ENCODE measurements at places on chromosomes 12 and 14. TPM values are rescaled to one million over a fixed set of nuclear protein-coding genes. Genes with fewer than 3 reads are reported as not detected.

IRF9 gene
- 36.3 TPM for polyA plus RNA-seq

MAP1LC3B2 gene
- 1.5 TPM for polyA plus RNA-seq

DTX1 gene
- 109 TPM for polyA plus RNA-seq

OS9 gene
- 192 TPM for polyA plus RNA-seq

KANSL2 gene
- 20.6 TPM for polyA plus RNA-seq

KRT6C gene
- 0.56 TPM for polyA plus RNA-seq

KLHL33 gene
- polyA plus RNA-seq = 1.6 TPM

OR4E2 gene
- not detected for polyA plus RNA-seq

CLEC7A gene
- 1.7 TPM for polyA plus RNA-seq

TOMM20L gene
- polyA plus RNA-seq = not detected

IFNG-AS1 gene
- not detected for polyA plus RNA-seq

ABHD12B gene
- polyA plus RNA-seq = 0.16 TPM

EML5 gene
- polyA plus RNA-seq = 0.11 TPM

ZC3H14 gene
- 18.0 TPM for polyA plus RNA-seq

TEX52 gene
- polyA plus RNA-seq = not detected
